Ovary (tissue), 10 donors: ENCODE measurements at places on chromosomes 1 and 21. TPM values are rescaled to one million over a fixed set of nuclear protein-coding genes. Genes with fewer than 3 reads are reported as not detected.

- no peak for DNase-seq
These were observed 15.3 kb downstream of the PABPC4 start for GRCh38 chr1:39561279-39561678.

NRIP1 gene
- polyA plus RNA-seq = 9.4 TPM

RGS4 gene
- polyA plus RNA-seq = 17.5 TPM

DNA sequence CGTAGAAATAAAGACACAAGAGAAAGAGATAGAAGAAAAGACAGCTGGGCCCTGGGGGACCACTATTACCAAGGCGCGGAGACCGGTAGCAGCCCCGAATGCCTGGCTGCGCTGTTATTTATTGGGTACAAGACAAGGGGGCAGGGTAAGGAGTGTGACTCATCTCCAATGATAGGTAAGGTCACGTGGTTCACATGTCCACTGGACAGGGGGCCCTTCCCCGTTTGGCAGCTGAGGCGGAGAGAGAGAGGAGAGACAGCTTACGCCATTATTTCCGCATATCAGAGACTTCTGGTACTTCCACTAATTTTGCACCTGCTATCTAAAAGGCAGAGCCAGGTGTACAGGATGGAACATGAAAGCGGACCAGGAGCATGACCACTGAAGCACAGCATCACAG lies 4.1 kb upstream of the TPRG1L start:
- DNase-seq = no peak

NCAM2 gene
- polyA plus RNA-seq = 6.8 TPM

DNA sequence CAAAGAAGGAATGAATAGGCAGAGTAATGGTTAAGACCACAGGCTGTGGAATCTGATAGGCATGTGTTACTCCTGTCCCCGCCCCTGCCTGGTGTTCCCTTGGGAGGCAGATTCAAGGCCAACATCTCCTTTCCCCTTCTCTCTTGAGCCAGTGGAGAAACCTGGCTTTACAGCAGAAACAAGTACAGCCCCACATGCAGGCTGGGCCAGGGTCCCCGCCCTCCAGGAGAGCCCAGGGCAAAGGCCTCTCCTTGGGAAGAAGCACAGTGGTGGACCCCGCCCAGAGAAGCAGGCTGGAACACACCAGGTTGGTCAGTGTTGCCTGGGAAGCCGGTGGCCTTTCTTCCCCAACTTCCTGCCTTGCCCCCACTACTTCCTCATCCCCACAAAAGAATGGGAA lies 6.8 kb downstream of the C1orf167 start:
- no peak for DNase-seq

DNA sequence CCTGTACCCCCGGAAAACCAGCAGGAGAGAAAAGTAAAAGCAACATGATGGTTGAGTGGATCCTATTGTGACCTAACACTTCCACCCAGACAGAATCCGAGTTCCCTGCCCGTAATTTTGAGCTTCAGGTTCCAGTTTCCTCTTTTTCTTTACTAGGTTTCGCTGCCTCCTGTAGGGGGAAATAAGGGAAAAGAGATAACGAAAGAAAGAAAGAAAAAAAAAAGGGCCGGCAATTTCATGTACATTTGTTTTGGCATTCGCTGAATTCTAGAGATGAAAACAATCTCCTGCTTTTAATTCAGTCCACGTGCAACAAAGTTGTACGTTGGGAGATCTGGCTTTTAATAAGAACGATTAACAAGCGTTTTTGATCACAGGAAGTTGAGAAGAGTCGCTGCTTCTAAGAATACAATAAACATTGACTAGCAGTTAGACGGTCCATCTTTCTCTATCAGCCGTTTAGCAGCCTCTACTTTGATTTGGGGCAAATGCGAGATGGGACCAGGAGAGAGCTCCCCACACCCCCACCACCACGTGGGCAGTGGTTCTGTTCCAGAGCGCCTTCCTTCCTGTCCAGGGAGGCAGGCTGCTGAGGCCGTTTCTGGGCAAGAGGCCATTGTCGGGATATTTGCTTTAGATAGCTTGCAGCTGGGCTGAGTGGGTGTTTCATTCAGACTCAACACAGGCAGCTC lies 155.9 kb upstream of the RUNX1 start:
- peak; percentile 91 for DNase-seq

NLRP3 gene
- 0.50 TPM for polyA plus RNA-seq

LDLRAD1 gene
- polyA plus RNA-seq = 0.05 TPM

HMGCS2 gene
- 0.15 TPM for polyA plus RNA-seq

GRCh38 chr1:234879147-234880080 lies 249.2 kb downstream of the TOMM20 start:
- no peak for DNase-seq

PGBD5 gene
- 1.1 TPM for polyA plus RNA-seq

- no peak for DNase-seq
These were observed 6.6 kb upstream of the AZIN2 start for GRCh38 chr1:33074193-33074945.

DNA sequence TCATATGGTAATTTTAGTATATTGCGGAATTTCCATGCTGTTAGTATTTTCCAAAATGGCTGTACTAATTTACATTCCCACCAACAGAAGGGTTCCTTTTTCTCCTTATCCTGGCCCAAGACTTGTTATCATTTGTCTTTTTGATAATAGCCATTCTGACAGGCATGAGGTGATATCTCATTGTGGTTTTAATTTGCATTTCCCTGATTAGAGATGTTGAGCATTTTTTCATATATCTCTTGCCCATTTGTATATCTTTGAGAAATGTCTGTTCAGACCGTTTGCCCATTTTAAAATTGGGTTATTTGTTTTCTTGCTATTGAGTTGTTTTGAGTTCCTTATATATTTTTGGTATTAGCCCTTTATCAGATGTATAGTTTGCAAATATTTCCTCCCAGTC lies 14.0 kb downstream of the CAPZA1 start:
- DNase-seq = no peak

DNA sequence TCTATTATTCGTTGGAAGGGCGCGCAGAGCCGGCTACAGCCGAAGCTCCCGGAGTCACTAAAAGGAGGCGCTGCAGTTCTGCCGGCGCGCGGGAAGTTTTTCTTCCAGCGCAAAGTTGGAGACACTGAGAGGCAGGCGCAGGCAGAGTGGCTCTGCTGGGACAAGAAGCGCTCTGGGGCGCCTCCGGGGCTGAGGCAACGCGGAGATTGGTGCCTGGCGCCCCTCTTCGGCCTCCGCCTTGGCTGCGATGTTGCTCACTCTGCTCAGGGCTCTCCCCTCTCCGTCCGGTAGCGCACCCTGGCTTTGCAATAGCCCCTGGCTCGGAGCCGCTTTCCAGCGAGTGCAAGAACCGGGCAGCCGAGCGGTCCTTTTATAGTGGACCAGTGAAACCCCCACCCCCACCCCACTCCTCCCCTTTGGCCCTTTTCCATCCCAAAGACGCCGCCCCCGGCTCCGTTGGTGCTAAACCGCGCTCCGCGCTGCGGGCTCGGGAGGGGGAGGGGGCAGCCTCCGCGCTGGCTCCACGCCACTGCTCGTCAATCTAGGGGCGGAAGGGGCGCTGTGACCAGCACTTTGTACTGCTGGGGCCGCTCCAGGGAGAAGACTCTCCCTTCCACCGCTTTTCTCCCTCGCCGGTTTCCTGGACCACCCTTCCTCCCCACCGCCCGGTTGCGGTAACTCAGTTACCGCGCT lies at the start of gene ADAMTS1:
ADAMTS1 (minus strand) TSS at position 344 of the 693 bp plus-strand sequence. CDS start 455 bp downstream, outside the sequence.
- peak; percentile 99 for DNase-seq

- no peak for DNase-seq
These were observed 423.9 kb downstream of the DSCAM start for GRCh38 chr21:40422896-40423635.

SLC16A1 gene
- polyA plus RNA-seq = 38.6 TPM

C1orf185 gene
- not detected for polyA plus RNA-seq

DNA sequence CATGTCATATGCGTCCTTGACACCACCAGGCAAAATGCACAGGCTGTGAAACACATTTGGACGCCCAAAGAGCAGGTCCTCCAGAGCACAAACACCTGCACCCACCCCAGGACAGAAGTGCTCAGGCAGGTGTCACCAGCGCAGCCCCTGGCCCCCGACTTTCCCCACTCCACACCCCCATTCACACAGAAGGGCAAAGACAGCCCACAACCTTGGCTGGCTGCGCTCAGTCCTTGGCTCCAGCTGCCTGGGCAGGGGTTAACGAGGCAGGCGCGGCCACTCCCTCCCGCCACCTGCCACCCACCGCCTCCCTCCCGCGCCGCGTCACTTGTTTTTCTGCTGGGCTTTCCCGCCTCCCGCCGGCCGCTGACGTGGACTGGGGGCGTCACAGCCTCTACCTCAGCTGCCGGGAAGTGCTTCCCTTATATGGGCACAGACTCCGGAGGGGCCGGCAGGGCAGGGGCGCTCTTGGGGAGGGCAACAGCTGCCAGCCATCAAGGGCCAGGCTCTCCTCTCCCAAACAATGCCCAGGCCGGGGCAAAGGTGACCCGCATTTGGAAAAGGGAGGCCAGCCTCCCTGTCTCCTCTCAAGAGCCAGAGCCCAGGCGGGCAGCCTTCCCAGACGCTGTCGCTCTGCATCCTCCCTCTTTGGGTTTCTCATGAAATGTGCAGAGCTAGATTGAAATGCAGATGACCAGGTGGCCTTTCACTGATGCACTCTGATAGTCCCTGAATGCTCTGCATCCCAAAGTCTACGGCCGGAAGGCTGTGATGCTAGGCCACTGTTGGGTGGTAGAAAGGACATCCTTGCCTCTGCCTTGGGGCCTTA lies 14.8 kb upstream of the BTG2 start:
- peak; percentile 99 for DNase-seq

GCSAML gene
- 0.52 TPM for polyA plus RNA-seq

AMPD2 gene
- 25.7 TPM for polyA plus RNA-seq

SHISA4 gene
- 11.3 TPM for polyA plus RNA-seq
